ENCODE measurements at places on chromosomes 4 and X. TPM values are rescaled to one million over a fixed set of nuclear protein-coding genes. Genes with fewer than 3 reads are reported as not detected.
A peak's percentile ranks its signal among the peaks of the same experiment; 100 is the strongest.

The L1CAM gene
- 55.2 TPM for total RNA-seq

The DAPP1 gene
- total RNA-seq = not detected

The SLC4A4 gene
- 1.1 TPM for total RNA-seq

The BRS3 gene
- not detected for total RNA-seq

The USP51 gene
- 6.4 TPM for total RNA-seq

The ESX1 gene
- not detected for total RNA-seq

GRCh38 chr4:25938787-25939186 lies 24.8 kb downstream of the SMIM20 start:
- no peaks in the 10 kb centered on the region for H3K4me1 ChIP-seq
- H3K27ac ChIP-seq = no peak overlapping the region
- H3K4me3 ChIP-seq = no peak overlapping the region
- no peak for DNase-seq

GRCh38 chr4:75025431-75025830 lies 92.5 kb downstream of the PARM1 start:
- no peaks in the 10 kb centered on the region for H3K27me3 ChIP-seq
- H3K27ac ChIP-seq = no peak overlapping the region
- H3K36me3 ChIP-seq = no peaks in the 10 kb centered on the region
- peaks cover 10% of the 10 kb centered on the region for H3K4me1 ChIP-seq
- no peak overlapping the region for H3K4me3 ChIP-seq
- DNase-seq = no peak

DNA sequence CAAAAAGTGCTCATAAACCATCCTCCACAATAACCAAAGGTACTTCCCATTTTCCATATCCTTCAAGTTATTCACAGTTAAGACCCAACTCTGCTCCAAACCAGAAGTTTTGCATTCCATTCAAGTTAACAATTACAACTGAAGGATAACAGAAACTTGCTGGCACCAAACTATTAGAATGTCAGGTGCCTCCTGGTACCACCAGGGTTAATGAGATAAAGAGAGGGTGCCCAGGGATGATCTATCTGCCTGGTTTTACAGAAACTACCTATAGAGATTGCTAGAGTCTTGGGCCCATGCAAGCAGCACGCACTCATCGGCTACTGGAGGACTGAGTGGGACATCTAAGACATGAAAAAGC lies 114.6 kb downstream of the RBM47 start:
- H3K36me3 ChIP-seq = peaks cover 15% of the 10 kb centered on the region
- 0 out of 2 replicates have a peak overlapping the region, but pooled peaks have one; percentile 15 for H3K27ac ChIP-seq
- peaks cover 44% of the 10 kb centered on the region for H3K4me1 ChIP-seq
- H3K4me3 ChIP-seq = no peak overlapping the region
- DNase-seq = no peak

DNA sequence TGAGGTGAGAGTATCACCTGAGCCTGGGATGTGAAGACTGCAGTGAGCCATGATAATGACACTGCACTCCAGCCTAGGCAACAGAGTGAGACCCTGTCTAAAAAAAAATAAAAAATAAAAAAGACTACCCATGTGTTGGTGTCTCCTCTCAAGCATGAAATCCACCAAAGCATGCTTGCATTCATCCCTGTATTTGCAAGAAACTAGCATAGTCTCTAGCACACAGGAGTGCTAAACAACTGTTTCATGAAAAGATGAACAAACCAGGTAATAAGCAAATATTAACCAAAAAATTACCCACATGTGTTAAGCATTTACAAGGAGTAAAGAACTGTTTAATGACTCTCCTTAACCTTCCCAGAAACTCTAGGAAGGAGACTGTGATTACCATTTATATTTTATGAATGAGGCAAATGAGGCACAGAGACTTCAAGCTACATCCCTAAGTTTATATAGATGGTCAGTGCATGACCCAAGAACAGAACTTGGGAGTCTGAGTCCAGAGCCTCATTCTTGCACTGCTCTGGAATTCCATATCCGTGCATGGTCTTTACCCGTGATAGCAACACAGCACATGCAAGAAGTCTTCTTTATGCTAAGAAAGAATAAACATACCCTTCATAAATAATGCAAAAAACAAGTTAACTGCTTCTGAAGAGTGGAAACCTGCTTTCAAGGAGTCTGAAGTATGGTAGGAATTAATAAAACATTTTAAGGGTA lies 186.1 kb upstream of the STS start:
- no peak overlapping the region for H3K27ac ChIP-seq
- H3K4me1 ChIP-seq = peaks cover 28% of the 10 kb centered on the region
- H3K27me3 ChIP-seq = peaks cover 3% of the 10 kb centered on the region
- H3K36me3 ChIP-seq = peaks cover 19% of the 10 kb centered on the region
- no peak overlapping the region for H3K4me3 ChIP-seq

All from WTC11 (cell line).